ENCODE measurements at places on chromosomes 6 and 20.

DNA sequence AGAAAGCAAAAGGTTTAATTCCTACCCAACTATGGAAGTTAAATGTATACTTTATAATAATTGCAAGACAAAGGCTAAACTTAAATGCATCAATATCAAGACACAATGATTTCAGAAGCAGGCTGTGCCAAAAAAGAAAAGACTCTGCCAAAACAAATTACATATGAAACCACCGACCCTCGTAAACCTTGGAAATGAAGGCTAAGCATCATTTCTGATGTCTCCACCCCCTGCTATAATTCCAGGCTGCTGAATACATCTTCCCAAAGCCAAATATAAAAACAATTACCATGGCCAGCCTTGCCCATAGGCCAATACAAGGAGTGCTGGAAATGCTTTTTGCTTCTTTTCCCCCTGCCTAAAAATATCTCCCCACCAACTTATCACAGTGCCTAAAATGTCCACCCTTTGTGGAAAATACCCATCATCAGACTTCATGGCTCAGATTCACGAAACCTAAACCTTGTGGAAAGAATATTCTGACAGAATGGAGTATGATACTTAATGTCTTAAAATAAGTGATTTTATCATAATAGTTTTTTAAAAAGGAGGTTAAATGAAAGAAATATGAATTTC, 37.4 kb downstream of the RCAN2 start:
- peaks cover 47% of the 10 kb centered on the region for H3K4me1 ChIP-seq
- H3K27me3 ChIP-seq = no peaks in the 10 kb centered on the region
- H3K27ac ChIP-seq = no peak overlapping the region
- no peak overlapping the region for H3K4me3 ChIP-seq
- H3K36me3 ChIP-seq = no peaks in the 10 kb centered on the region

DNA sequence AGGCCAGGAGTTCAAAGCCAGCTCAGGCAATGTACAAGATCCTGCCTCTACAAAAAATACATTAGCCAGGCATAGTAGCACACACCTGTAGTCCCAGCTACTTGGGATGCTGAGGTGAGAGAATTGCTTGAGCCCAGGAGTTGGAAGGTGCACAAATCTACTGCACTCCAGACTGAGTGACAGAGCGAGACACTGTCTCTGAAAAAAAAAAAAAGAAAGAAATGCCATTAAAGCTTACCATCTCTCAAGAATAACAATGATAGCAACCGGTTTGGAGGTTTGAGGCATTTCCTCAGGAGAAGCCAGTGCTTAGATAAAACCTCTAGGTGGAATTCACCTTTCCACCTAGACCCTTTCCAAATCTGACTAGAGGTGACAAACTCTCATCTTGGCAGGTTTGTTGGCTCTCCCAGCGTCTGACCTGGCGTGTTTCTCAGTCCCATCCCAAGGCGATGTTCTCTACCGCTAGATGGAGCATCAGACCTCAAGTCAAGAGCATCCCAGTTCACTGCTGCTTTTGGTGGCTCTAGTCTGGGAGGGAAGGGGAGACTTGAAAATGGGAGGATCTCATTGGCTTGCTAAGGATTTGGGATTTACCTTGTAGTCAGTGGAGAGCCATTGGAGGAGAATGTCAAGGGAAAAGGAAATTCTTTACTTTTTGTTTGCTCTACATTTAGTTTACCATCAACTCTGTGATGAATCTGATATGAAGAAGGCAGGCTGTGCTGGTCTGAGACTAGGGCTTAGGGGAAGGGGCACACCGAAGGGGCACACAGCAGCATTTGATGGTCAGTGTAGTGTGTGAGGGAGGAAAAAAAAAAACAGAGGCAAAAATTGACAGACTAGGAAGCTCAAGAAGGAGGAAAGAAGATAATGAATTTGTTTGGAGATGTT, 67.9 kb downstream of the NCOA7 start:
- DNase-seq = peak; percentile 36
- no peaks in the 10 kb centered on the region for H3K4me1 ChIP-seq
- no peak overlapping the region for H3K27ac ChIP-seq
- H3K4me3 ChIP-seq = no peak overlapping the region
- H3K36me3 ChIP-seq = no peaks in the 10 kb centered on the region

DNA sequence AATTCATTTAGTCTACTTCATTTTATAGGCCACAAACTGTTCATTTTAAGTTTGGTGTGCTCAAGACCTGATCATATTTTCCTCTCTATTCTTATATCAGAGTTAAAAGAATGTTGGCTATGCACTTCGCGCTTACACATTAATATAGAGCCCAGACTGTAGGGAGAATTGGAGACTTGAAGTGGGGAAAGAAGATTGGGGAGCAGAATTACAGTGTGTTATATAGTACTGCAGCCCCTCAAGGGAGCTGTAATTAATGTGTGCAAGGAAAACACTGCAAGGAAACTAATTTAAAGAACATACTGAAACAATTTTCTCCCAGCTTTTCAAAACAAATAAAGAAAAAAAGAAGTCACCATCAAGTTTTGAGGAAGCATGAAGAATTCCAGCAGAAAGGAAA, 572.7 kb upstream of the FLRT3 start:
- no peak for DNase-seq
- H3K4me3 ChIP-seq = no peak overlapping the region
- H3K27ac ChIP-seq = no peak overlapping the region
- H3K4me1 ChIP-seq = no peaks in the 10 kb centered on the region
- H3K27me3 ChIP-seq = no peaks in the 10 kb centered on the region

- no peaks in the 10 kb centered on the region for H3K27me3 ChIP-seq
- no peak for DNase-seq
- H3K27ac ChIP-seq = no peak overlapping the region
- H3K4me1 ChIP-seq = no peaks in the 10 kb centered on the region
Observed at GRCh38 chr6:88459189-88459588, 293.0 kb upstream of the CNR1 start.

GRCh38 chr6:43170417-43170930, 595 bp upstream of the SRF start:
- DNase-seq = peak; percentile 58
- peaks cover 3% of the 10 kb centered on the region for H3K36me3 ChIP-seq
- H3K4me3 ChIP-seq = peak overlapping the region; percentile 86
- H3K27me3 ChIP-seq = no peaks in the 10 kb centered on the region
- peak overlapping the region; percentile 91 for H3K27ac ChIP-seq

DNA sequence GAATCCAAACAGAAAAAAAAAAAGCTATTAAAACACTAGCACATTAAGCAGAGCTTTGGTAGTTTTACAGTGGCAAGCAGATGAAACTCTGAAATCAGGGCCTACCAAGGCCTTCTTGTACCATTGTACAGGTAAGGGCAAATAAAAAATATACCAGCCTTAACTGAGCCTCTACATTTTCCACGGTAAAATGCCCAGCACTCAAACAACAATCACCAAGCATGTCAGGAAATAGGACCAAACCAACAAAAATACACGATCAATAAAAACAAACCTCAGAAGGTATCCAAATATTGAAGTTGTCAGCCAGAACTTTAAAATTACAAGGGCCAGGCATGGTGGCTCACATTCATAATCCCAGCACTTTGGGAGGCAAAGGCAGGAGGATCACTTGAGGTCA, 18.3 kb downstream of the TRERF1 start:
- H3K4me3 ChIP-seq = no peak overlapping the region
- no peak for DNase-seq
- H3K36me3 ChIP-seq = no peaks in the 10 kb centered on the region
- H3K27me3 ChIP-seq = no peaks in the 10 kb centered on the region
- no peak overlapping the region for H3K27ac ChIP-seq

GRCh38 chr6:155377061-155377460, 62.8 kb upstream of the TFB1M start:
- no peak overlapping the region for H3K27ac ChIP-seq
- no peak overlapping the region for H3K4me3 ChIP-seq
- no peaks in the 10 kb centered on the region for H3K4me1 ChIP-seq
- no peaks in the 10 kb centered on the region for H3K36me3 ChIP-seq
- H3K27me3 ChIP-seq = no peaks in the 10 kb centered on the region

- H3K27me3 ChIP-seq = no peaks in the 10 kb centered on the region
- peak overlapping the region; percentile 90 for H3K4me3 ChIP-seq
- peaks cover 14% of the 10 kb centered on the region for H3K4me1 ChIP-seq
- no peak for DNase-seq
- no peaks in the 10 kb centered on the region for H3K36me3 ChIP-seq
Observed at GRCh38 chr6:149566410-149567193, 427 bp downstream of the GINM1 start.

DNA sequence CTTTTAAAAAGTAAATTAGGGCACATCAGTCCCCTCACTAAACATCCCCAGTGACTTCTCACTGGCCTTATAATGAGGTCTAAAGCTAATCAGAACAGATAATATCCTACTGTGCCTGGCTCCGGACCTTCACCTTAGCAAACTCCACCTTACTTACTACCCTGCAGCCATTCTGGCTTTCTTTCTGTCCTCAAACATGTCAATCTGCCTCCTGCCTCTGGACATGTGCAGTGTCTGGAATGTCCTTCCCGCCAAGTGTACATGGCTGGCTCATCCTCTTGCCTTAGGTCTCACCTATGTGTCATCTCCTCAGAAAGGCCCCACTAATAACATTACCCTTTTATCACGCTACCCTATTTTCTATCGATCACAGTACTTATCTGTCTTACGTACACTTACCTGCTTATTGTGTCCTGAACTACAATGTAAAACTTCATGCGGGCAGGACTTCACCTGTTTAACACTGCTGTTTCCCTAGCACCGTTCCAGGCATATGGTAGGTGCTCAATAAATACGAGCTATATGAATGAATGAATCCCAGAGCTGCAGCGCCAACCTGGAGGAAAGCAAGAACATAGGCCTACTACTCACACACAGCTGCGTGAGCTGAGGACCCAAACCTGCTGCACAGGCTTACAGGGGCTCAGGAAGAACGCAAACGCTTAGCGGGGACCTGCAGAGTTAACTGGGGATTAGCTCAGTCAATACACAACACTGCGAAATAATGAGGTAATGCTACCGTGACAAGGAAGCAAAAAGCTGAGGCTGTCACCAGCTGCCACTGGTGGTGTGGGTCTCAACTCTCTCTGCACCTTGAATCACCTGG, 991 bp downstream of the UQCC2 start:
- no peak for DNase-seq
- peaks cover 15% of the 10 kb centered on the region for H3K36me3 ChIP-seq
- H3K27me3 ChIP-seq = no peaks in the 10 kb centered on the region
- H3K4me1 ChIP-seq = peaks cover 20% of the 10 kb centered on the region
- peak overlapping the region; percentile 97 for H3K27ac ChIP-seq

GRCh38 chr6:124819346-124819745, 142.9 kb upstream of the RNF217 start:
- no peaks in the 10 kb centered on the region for H3K36me3 ChIP-seq
- no peaks in the 10 kb centered on the region for H3K27me3 ChIP-seq
- no peak for DNase-seq
- H3K27ac ChIP-seq = no peak overlapping the region
- H3K4me3 ChIP-seq = no peak overlapping the region

GRCh38 chr6:113651920-113652319, 205.2 kb upstream of the MARCKS start:
- no peak overlapping the region for H3K4me3 ChIP-seq
- H3K36me3 ChIP-seq = no peaks in the 10 kb centered on the region
- H3K4me1 ChIP-seq = no peaks in the 10 kb centered on the region
- no peak overlapping the region for H3K27ac ChIP-seq
- DNase-seq = no peak

DNA sequence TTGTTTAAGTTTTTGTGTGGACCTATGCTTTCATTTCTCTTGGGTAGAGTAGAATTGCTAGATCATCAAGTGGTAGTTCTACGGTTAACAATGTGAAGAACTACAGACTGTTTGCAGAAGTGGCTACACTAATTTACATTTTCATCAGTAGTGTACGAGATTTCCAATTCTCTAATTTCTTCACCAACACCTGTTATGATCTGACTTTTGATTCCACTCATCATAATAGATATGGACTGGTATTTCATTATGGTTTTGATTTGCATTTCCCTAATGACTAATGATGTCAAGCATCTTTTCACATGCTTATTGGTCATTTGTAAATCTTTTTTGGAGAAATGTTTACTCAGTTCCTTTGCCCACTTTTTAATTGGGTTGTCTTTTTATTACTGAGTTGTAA, 244.4 kb downstream of the GMDS start:
- no peaks in the 10 kb centered on the region for H3K27me3 ChIP-seq
- no peaks in the 10 kb centered on the region for H3K36me3 ChIP-seq
- no peak for DNase-seq
- no peak overlapping the region for H3K4me3 ChIP-seq

- no peak overlapping the region for H3K27ac ChIP-seq
- peaks cover 6% of the 10 kb centered on the region for H3K4me1 ChIP-seq
- H3K4me3 ChIP-seq = no peak overlapping the region
- no peaks in the 10 kb centered on the region for H3K36me3 ChIP-seq
Observed at GRCh38 chr6:137488150-137489045, 5.8 kb downstream of the OLIG3 start.

DNA sequence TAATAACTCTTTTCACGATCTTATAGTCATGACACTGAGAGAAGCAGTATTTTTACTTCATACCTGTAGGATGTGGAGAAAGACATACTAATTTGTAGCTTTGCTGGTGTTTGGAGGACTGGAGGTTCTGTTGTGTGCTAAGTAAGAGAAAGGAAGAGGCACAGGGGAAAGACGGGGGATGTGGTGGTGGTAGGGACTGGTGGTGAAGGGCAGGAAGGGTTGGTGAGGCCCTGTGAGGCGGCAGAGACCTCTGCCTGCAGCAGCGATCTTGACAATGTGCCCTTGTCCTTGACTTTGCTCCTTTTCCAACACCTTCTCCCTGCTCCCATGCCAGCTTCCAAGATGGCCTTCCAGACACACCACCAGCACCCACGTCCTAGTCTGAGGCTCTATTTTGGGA, 32.6 kb upstream of the MPC1 start:
- no peak overlapping the region for H3K27ac ChIP-seq
- H3K4me1 ChIP-seq = no peaks in the 10 kb centered on the region
- H3K4me3 ChIP-seq = no peak overlapping the region

GRCh38 chr20:11676630-11677287, 240.9 kb upstream of the BTBD3 start:
- no peaks in the 10 kb centered on the region for H3K27me3 ChIP-seq
- H3K36me3 ChIP-seq = no peaks in the 10 kb centered on the region
- no peak overlapping the region for H3K27ac ChIP-seq
- no peak overlapping the region for H3K4me3 ChIP-seq
- no peak for DNase-seq

DNA sequence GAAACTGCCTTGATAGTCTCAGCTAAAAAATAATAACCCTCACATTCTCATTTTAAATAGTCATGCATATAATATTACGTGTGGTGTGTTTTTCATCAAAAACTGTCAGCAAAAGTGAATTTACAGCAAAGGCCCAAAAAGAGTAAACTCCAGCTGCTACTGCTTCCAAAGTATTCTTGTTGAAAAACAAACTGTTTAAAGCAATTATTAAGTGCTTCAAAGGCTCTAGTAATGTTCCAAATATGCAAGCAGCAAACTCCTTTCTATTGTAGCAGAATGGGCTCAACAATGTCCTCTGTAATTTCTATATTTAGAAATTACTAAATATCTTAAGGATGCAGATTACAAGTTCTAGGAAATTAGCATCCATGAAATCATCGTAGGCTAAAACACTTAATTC, 280.0 kb upstream of the TBX18 start:
- no peak overlapping the region for H3K27ac ChIP-seq
- H3K4me1 ChIP-seq = no peaks in the 10 kb centered on the region
- no peaks in the 10 kb centered on the region for H3K27me3 ChIP-seq
- DNase-seq = no peak
- no peak overlapping the region for H3K4me3 ChIP-seq

Measured in gastrocnemius medialis (tissue), 4 donors.